ENCODE measurements at places on chromosomes 3 and 15.

DNA sequence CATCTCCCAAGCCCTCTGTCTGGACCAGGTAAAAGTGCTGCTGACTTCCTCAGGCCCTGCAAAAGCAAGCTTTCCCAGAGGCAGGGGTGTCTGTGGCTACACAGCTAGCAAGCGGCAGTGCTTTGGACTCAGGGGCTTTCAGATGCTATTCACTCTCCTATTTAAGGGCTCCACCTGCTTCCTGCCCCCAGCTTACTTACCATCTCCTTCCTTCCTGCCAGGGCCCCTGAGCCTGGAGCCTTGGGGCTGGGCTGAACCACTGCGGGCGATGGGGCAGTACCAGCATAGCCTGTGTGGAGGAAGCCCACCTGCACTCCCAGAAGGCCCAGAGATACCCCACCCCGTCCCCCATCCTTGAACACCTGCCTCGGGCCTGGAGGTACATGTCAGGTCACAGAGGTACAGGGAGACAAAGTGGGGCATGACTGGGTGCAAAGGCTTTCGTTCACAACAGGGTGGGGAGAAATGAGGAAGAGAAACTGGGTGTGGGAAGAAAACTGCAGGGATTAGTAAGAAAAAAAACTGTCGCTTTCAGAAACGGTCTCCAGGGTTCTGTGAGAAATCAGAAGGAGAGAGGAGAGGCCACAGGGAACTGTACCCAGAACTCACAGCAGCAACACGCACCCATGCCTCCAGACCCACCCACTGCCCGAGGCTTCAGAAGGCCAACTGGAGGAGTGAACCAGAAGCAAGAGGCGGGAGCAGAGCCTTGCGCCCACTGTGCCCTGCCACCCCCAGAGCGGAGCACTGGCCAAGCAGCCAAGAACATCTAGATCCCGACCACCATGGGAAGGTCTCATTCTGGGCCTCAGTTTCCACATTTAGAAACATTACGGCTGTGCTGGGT is 49.5 kb downstream of the CCDC12 start:
- no peak for DNase-seq

- DNase-seq = no peak
Measured at GRCh38 chr3:65347166-65347565, 659.4 kb upstream of the ADAMTS9 start.

GRCh38 chr15:90487186-90487585 is 42.5 kb upstream of the CRTC3 start:
- no peak for DNase-seq

GRCh38 chr3:54859184-54859583 is 68.7 kb downstream of the LRTM1 start:
- DNase-seq = no peak

DNA sequence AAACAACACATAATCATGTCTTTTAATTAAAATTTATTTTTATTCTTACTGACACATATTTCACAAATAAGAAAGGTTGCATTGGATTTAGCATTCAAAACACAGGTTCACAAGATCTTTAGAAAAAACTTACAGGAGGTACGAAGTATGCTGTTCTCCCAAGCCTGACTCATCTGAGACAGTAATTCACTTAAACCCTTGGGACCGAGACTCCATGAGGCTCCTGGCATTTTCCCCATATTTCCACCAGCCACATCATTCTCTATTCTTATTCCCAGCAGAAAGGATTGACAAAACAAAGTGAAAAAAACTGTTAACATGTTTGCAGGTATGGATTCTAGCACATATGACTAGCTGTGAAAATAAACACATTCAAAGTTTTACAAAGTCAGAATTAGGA is 52.6 kb downstream of the CNTN3 start:
- DNase-seq = no peak

GRCh38 chr3:101703169-101703568 is 16.7 kb upstream of the RPL24 start:
- no peak for DNase-seq

DNA sequence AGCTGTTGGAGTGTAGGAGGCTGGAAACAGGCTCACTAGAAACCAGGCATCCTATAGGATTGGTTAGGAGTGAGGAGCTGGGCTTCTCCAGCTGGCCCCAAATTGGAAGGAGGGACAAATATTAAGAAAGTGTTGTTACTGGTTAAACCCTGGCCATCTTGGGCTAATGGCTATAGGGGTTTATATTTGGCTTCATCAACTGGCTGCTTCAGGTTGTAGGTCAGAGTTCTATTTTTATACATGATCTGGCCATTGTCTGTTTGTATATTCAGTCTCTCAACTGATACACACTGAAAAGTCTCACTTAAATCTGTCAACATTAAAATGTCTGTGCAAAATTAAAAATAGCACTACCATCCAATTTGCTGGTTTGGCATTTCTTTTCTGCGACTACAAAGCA is 70.2 kb upstream of the ARRDC4 start:
- no peak for DNase-seq

GRCh38 chr3:122394173-122394572 is 10.2 kb downstream of the FAM162A start:
- no peak for DNase-seq

GRCh38 chr3:71484452-71484851 is 99.1 kb downstream of the FOXP1 start:
- no peak for DNase-seq

DNA sequence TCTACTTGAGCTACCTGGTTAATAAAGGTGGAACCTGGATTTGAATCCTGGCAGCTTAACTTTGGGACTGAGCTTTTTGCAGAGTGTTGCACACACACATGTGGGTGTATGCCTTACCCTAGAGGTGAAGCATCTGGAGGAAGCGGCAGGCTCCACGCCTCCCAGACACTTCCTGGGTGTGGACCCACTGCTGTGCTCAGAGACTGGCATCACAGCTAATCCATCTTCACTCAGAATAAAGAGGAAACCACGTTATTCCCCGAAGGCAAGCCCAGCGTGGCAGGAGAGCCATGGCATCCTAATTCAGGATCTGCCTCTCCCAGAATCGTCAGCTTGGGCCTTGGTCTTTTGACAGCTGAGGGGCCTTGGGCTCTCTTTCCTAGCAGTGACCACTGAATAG is 25.5 kb downstream of the CCDC13 start:
- no peak for DNase-seq

DNA sequence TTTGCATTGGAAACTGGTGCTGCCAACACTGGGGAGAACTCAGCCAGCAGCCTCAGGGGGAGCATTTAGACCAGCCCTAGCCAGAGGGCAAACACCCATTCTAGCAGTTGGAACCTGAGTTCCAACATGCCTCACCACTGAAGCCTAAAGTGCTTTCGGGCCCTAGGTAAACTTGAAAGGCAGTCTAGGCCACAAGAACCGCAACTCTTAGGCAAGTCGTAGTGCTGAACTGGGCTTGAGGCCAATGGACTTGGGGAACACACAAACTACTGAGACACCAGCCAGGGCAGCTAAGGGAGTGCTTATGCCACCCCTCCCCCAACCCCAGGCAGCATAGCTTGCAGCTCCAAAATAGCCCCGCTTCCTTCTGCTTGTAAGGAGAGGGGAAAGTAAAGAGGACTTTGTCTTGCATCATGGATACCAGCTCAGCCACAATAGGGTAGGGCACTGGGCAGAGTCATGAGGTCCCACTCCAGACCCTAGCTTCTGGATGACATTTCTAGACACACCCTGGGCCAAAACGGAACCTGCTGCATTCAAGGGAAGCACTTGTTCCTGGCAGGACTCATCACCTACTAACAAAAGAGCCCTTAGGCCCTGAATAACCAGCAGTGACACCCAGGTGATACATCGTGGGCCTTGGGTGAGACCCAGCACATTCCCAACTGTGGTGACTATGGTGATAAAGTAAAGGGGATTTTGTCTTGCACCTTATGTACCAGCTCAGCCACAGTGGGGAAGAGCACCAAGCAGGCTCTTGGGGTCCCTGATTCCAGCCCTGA is 37.3 kb upstream of the TEX9 start:
- no peak for DNase-seq

GRCh38 chr15:101452572-101452971 is 36.9 kb downstream of the PCSK6 start:
- DNase-seq = no peak

- DNase-seq = no peak
Measured at GRCh38 chr15:50227076-50227475, 38.5 kb downstream of the HDC start.

GRCh38 chr15:41792000-41792637 is 17.8 kb downstream of the MAPKBP1 start:
- DNase-seq = no peak

GRCh38 chr3:44966795-44967278 is 9.1 kb downstream of the ZDHHC3 start:
- DNase-seq = no peak

DNA sequence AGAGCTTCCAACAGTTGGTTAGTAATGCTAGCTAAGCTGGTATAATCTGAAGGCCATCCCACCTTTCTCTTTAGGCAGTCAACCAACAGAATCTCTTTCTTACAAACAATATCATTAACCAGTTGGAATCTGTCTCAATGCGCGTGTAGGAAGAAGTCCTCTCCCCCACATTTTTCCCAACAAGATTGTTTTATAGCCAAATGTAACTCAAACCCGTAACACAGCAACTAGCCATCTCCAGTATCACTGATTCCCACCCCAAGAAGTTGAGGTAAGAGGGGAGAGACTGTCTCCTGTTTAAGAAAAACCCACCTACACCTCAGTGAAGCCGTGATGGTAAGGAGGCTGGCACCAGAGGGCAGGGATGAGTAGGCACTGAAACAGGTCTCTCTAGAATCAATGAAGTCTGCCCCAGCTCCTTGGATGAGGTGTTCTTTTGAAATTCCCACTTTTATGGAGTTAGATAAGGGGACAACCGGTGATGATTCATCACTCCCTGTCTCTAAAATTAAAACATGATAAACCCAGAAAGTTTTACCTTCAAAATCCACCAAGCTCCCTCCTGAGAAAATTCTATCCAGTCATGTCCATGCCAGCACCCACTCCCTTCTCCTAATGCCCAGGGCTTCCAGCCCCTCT is 30.9 kb downstream of the CDC25A start:
- no peak for DNase-seq

DNA sequence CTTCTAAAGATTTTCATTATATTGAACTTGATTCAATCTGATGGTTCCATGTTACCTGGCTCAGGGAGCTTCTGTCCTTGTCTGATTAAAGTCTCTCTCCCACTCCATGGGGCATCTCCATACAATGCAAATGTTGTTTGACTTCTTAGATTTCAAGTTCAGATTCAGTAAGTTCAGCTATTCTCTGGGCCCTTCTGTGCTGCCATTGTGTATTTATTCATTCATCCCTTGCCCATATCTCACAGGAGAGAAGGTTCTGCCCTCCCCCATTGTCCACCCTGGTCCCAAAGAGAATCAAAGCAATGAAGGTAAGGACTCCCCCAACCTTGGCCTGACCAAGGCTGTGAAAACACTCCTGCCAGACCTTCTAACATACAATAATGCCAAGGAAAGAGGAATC is 669.9 kb downstream of the MAGI1 start:
- DNase-seq = no peak

DNA sequence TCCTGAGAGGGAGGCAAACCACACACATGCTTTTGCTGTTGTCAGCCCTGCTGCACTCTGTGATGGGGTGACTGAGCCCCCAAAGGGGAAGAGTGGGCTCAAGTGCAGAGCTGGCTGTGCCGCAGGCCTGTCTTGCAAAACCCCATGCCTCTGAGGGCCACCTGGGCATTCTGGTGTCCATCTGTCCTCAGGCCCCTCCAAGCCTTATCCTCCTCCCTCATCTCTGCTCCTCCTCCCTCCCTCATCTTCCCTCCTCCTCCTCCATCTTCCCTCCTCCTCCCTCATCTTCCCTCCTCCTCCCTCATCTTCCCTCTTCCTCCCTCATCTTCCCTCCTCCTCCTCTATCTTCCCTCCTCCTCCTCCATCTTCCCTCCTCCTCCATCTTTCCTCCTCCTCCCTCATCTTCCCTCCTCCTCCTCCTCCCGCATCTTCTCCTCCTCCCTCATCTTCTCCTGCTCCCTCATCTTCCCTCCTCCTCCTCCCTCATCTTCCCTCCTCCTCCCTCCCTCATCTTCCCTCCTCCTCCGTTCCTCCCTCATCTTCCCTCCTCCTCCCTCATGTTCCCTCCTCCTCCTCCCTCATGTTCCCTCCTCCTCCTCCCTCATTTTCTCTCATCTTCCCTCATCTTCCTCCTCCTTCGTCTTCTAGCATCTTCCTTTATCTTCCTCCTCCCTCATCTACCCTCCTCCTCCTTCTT is 40.6 kb downstream of the CHDH start:
- no peak for DNase-seq

GRCh38 chr3:191136347-191136746 is 62.7 kb upstream of the OSTN start:
- no peak for DNase-seq

DNA sequence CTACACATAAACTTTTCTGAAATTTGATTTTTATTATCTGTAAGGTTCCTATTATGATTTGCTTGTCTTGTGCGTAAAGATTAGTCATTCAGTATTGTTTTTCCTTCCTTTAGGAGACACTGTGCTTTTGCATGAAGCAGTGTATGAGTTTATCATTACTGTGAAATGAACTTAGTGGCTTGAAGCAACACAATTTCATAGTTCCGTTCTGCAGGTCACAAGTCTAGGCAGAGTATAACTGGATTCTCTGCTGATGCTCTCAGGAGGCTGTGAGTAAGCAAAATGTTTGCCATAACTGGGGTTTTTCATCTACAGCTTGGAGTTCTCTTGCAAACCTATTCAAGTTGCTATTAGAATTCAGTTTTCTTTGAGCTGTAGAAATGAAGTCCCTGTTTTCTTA is 1136.1 kb downstream of the OTOL1 start:
- no peak for DNase-seq

- DNase-seq = no peak
Measured at GRCh38 chr3:171038342-171038741, 11.8 kb upstream of the SLC2A2 start.

- no peak for DNase-seq
Measured at GRCh38 chr15:51128701-51129100, 34.0 kb upstream of the TNFAIP8L3 start.

- DNase-seq = no peak
Measured at GRCh38 chr15:48965972-48966371, 2.3 kb upstream of the SHC4 start.

DNA sequence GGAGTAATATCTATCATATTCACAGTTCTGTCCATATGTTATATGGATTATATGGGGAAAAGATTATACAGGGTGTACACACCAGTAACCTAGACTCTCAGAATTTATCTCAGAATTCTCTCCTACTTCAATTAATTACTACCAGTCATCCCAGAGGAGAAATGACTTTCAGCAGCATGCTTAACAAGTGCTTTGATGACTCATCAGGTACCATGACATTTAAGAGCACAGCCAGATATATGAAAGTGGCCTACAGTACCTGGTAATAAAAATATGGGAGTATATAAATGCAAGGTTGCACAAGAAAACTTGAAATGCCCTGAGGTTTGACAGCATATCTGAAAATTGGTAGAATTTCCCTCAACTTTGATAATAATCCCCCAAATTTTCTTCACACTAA is 1273.0 kb downstream of the OTOL1 start:
- no peak for DNase-seq

Data from activated naive CD4-positive, alpha-beta T cell treated with anti-CD3 and anti-CD28 coated beads, Interleukin-2, amount 50 U/mL, for 16 hours (primary cell).